ENCODE measurements at places on chromosomes 1 and 21.

DNA sequence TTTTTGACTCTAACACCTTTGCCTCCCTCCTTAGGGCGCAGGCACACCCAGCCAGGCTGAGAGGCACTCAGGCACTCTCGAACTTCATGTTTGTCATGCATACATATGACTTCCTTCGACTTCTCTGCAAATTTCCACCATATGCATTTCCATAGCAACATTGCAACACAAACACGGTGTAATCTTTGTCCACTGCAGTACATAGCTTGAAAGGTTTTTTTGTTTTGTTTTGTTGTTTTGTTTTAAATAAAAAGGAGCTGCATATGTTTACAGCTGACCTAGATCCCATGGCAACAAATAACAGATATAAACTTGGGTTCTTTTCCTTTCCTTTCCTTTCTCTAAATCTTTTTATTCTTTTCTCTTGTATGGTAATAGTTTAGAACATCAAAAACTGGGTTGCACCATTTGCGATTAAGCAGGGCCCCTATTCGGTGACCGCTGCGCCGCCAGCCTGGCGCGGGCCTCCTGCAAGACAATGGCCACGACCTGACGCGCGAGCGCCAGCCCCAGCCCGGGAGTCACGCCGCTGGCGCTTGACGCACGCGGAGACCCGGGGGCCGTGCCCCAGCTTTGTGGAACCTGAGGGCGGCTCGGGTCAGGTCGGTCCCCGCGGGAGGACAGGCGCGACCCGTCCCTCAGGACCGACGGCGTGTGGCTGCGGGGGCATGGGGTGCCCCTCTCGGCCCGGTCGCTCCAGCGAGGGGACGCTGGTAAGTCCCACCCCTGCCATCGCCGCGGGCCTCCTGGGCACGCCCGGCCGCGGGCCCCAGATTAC lies 35.2 kb downstream of the CCN1 start:
- no peak for DNase-seq

GRCh38 chr1:17181781-17182464 lies 23.0 kb upstream of the PADI1 start:
- DNase-seq: peak; percentile 33

GRCh38 chr21:41895643-41896493 lies 16.7 kb upstream of the PRDM15 start:
- no peak for DNase-seq

DNA sequence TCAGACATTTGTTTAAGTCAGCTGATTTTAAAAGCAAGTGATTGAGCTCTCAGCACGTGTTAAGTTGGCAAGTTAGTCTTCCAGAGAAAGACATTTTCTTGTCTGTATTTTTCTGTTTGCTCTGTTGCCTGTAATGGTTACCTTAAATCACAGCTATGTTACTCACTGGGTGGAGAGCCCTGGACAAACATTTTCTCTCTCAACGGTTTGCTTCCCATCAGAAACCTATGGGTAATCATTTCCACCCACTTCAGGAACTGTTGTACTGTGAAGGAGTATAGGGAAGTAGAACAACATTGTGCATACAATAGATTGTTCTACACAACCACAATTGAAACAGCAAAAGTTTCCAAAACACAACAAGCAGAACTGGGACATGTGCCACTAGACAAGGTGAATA lies 113.9 kb upstream of the DPT start:
- DNase-seq: no peak

All from suppressor macrophage treated with lipopolysaccharide for 1 hour (primary cell).